GM19239 (cell line): ENCODE measurements at places on chromosomes 16 and 17.
A peak's percentile ranks its signal among the peaks of the same experiment; 100 is the strongest.

GRCh38 chr17:4050971-4051370 lies 86.7 kb upstream of the ATP2A3 start:
- no peak for DNase-seq

DNA sequence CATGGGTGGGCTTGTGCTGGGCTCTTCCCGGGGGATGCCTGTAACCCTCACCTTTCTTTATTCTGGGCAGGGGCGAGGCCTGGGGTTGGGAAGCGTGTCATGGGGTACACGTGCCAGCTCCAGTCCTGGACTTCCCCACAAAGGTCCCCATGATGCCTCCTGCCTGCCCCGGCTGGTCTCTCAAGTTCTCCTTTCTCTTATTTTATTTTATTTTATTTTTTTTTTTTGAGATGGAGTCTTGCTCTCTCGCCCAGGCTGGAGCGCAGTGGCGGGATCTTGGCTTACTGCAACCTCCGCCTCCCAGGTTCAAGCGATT lies 8.6 kb downstream of the ATP2A3 start:
- no peak for DNase-seq

DNA sequence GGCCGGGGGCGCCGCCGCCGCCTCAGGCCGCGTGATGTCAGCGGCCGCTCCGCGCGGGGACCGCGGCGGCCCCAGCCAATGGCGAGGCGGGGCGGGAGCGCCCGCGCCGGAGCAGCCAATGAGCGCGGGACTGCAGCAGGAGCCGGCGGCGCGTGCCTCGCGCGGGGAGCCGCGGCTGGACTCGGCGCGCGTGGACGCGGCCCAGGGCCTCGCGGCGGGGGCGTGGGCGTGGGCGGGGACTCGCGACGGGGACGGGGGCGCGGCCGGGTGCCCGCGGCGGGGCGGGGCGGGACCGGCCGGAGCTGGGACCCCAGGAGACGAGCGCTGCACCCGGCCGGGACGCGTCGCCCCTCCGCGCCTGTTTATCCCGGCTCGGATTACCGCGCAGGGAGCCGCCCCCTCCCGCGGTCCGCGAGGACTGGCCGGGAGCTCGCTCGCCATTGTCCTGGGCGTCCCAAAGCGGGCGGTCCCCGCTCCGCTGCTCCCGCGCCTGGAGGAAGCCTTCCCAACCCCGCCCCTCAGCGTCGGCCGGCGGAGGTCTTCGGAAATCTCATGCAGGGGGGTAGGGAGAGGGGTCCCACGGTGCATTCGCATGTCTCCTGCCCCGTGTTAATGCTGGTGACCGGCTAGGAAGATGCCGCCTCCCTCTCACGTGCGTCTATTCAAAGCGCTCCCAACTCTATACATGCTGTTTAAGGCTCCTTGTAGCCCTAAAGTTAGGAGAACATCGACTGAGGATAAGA lies at the start of gene RNF157:
Gene RNF157 (minus strand): TSS at position 33 of the 743 bp plus-strand sequence. CDS start 253 bp downstream, outside the sequence.
- peak; percentile 84 for DNase-seq

DNA sequence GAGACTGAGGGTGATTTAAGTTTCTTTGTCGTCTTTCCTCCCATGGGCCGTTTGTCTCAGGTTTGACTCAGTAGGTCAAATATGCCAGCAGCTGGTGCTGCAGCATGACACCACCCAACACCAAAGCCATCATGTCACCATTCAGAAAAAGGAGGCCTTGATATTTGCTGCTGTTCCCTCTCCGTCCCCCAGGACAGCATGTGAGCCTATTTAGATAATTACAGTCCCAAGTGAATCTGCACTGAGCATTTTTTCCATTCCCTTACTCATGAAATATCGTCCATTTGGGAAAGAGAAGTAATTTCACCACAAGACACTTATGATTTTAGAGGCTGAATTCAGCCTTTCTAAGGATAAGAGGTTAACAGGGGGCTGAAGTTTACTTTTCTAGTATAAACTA lies 62.2 kb upstream of the ADORA2B start:
- DNase-seq = no peak

DNA sequence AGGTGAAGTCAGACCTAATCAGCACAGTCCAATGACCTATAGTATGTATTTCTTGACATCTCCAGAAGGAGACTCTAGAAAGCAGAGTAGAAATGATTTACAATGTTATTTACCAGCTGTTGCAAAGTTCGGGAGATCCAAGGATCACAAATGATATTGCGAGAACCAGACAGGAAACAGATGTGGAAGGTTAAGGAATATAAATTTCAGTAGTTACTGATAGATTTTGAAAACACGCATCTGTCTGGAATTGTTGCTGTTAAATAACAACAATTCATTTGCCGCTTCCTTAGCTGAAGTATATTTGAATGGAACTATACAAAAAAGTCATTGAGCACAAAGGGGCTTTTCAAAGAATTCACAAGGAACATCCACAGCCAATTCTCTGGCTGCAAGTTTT lies 72.0 kb downstream of the STXBP4 start:
- no peak for DNase-seq

DNA sequence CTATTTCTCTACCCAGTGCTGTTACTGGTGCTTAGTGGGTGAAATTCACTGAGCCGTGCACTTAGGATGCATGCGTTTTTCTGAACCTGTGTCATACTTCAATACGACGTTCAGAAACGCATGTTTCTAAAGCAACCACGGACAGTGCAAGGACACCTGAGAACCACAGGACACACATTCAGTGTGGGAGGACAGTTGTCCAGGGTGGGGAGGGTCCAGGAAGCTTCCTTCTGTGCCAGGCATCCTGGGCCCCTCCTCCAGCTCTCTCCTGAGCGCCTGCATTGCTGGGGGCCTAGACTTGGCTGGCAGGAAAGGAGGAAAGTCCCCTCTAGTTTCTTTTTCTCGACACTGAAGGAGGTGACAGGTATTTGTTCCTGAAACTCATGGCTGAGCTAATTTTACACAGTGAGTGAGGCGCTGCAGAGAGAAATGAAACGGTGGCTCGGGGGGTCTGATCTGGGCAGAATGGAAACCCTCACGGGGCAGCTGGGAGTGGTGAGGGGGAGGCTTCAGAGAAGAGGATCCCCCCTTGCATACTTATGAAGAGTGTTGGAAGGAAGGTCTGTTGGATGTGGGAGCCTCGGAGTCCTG lies 89.9 kb downstream of the IRF8 start:
- no peak for DNase-seq

GRCh38 chr16:52497067-52497816 lies 49.7 kb downstream of the TOX3 start:
- DNase-seq = no peak

DNA sequence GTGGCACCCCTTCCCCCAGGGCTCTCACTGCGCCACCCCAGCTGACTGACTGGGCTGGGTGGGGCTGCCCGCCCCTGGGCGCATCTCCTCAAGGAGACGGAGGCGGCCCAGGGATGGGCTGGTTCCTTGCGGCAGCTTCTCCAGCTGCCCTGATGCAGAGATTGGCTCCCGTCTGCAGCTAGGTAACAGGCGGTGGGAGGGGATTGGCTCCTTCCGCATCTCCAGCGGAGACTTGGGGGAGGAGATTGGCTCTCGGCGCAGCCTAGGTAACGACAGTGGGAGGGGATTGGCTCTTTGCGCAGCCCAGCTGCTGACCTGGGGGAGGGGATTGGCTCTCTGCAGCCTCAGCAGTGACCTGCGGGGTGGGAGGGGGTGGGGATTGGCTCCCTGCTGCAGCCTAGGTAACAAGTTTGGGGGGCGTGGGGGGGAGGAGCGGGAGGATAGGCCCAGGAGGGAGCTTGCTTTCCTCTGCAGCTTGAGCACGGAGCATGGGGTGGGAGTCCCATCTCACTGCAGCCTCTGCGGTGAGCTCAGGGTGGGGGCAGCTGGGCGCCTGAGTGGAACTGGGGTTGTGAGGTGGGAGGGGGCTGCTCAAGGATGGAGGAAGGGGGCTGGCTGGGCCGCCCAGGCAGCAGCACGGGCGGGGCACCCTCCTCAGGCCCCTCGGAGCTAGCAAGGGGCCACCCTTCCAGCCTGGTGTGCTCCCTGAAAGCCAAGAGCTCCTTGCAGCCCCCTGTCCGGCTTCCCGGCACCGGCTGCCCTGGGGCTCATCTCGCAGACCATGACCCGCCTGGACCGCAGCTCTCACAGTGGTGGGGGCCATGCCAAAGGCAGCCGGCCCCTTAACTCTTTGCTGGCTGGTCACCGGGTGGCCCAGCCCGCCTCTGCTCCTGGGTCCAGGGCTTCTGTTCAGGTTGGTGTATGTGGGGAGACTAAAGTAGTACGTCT lies 6.4 kb downstream of the NFE2L1 start:
- DNase-seq = no peak

DNA sequence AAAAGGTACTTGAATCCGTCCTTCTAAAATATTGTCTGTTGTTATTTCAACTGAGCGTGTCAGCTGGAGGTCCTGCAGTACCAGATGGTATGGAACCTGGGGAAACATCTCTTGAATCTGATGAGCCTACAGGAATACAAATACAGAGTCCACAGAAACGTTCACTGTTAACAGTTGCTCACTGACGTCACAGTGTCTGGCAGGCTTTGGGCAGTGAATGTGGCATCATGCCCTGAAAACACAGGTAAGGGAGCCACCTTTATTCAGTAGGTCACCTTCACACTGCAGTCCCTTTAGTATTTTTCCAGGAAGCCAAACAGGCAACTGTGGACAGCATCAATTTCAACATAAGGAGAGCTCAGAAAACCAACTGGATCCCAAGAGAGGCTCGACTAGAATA lies 56.1 kb downstream of the AMFR start:
- DNase-seq = no peak

DNA sequence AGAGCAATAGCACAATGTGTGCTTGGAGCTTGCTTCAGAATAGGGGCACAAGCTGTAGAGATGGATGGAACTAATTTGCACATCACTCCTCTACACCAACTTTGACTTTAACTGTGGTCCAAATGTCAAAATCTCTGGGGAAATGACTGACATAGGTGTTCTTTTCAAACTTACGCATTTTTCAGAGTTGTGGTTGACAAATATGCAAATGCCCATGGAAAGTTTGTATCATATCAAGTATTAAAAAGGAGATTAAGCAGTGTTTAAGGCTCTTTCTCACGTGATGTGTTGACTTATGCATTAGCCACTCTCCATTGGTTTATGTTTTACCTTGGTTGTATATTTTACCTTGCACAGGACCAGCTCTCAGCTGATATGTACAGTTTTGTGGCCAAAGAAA lies 77.1 kb downstream of the ELAC2 start:
- DNase-seq = no peak
